ENCODE measurements at places on chromosomes 7 and 10.

DNA sequence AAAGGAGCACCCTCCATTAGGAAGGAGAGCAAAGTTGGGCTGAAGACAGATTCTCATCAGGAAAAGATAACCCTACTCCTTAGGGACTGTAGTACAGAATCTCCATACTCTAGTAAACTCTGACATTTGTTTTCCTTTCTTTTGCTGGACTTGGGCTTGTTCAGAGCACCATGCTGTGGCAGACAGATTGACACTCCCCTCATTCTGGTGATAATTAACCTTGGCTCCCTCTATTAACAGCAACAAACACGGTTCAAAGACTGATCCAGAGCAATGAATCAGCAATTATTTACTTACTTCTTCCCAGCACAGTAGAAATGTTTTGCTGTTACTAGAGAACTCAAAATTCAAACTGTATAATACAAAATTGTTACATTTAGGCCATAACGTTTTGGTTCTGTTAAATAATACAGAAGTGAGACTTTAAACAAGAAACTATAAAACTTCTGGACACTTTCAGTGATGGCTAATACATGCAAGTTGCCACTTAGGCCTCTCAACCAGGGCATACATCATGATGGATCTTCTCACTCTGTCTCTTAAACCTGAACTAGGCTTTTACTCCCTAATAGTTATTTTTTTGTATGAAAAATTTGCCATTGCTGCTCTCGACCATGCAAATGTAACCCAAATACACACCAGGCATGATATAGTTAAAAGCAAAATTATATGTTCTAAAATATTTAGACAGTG is 639.0 kb downstream of the IPMK start:
- DNase-seq: no peak

- DNase-seq: no peak
Observed at GRCh38 chr10:19046679-19047078, 1.9 kb upstream of the MALRD1 start.

DNA sequence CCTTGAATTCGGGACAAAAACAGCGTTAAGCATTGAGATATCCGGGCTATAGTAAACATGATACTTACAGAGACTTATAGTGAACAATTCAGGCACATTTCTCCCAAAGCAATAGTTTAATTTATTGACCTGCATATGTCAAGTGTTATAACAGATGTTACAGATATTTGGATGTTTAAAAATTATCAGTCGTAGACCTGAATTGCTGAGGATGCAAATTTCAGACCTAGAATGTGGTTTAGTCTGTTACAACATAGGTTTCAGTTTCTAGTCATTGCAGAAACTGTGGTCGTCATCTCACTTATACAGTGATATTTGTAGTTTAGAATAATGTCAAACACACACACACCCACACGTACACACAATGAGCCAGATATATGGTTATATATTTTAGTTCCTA is 85.2 kb downstream of the VTI1A start:
- no peak for DNase-seq

DNA sequence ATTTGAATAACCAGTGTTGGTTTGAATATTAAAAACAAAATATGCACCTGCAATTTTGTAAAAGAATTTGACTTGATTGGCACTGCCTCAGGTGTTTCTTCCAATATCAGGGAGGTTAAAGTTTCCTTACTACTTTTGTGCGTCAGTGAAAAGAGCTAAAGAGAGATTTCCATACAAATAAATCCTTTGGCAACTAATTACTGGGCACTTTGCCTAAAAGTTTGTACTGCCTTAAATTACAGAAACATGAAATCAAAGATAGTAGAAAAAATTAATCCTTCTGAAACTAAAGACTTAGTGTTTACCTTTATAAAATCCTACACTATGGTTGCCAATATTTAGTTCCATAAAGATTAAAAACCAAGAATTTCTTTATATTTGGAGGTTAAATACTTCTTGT is 72.5 kb downstream of the DNAJB9 start:
- no peak for DNase-seq

- no peak for DNase-seq
Observed at GRCh38 chr10:96436035-96436434, 77.2 kb upstream of the OPALIN start.

- no peak for DNase-seq
Observed at GRCh38 chr10:76136961-76137360, 705.5 kb downstream of the LRMDA start.

DNA sequence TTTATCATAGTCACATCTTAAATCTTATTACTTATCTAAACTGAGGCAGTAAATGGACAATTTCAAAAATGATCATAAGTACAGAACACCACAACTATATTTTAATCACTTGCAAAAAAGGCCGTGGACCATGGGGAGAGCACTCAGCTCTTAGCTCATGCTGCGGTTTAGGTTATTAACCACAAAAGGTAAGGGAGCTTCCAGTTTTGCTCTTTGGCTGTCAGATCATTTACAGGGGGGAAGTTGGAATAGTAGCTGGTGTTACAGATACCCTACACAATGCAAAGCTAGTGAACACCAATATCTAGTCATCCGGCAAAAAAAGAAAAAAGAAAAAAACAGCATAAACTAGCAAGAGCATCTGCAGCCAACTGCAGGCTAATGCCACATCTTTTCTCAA is 147.0 kb downstream of the BBS9 start:
- DNase-seq: no peak
